ENCODE measurements at places on chromosomes 3 and 15.

DNA sequence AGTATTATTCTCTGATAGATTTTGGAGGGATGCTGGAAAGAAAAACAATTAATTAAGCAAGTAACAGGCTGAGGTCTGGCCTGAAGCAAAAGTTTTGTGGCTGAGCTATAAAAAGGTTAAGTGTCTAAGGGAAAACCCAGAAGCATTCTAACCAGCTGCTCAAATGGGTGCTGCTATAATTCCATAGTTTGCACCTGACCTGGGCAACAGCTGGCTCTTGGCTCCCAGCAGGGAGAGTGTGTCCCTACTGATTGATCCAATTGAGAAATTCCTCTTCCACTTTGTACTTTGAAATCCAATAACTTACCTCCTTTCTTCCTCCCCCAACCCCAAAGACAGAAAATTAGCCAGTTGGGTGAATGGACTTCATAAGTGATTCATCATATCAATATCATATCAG is 27.7 kb upstream of the SMAD3 start:
- no peak for DNase-seq

DNA sequence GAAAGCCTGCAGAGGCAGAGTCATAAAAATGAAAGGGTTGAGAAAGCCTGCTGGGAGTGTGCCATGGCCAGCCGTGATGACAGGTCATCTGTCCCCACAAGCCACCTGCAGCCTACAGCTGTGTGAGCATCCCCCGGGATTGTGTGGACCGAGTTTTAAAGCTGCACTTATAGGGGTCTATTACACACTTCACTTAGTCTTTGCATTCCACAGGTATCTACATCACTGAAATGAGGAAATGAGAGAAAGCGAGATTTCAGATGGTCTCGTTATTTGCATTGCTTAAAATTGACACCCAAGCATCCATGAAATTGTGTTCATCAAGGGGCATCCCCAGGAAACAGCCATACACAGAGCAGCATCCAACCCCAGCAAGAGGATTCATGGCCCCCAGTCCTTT is 137.6 kb upstream of the TRIM42 start:
- no peak for DNase-seq

- DNase-seq = no peak
Observed at GRCh38 chr3:72657666-72658065, 190.6 kb downstream of the SHQ1 start.

DNA sequence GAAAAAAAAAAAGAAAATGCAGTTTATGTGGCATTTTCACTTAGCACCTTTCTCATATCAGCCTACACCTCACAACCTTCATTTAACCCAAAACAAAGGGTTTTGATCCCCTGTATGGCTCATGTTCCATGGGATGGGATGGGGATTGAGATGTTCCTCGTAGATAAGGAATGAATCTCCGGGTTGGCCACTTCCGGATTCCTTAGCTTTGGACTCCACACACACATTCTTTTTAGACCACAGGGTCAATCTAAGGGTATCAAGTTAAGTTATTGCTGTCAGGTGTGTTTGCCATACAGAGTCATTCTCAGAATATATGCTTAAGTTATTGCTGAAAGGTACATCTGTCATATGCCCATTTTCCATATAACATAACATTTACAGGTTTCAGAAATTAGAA is 301.4 kb upstream of the TGFBR2 start:
- DNase-seq = no peak

- no peak for DNase-seq
Observed at GRCh38 chr3:72538070-72538745, 310.0 kb downstream of the SHQ1 start.

DNA sequence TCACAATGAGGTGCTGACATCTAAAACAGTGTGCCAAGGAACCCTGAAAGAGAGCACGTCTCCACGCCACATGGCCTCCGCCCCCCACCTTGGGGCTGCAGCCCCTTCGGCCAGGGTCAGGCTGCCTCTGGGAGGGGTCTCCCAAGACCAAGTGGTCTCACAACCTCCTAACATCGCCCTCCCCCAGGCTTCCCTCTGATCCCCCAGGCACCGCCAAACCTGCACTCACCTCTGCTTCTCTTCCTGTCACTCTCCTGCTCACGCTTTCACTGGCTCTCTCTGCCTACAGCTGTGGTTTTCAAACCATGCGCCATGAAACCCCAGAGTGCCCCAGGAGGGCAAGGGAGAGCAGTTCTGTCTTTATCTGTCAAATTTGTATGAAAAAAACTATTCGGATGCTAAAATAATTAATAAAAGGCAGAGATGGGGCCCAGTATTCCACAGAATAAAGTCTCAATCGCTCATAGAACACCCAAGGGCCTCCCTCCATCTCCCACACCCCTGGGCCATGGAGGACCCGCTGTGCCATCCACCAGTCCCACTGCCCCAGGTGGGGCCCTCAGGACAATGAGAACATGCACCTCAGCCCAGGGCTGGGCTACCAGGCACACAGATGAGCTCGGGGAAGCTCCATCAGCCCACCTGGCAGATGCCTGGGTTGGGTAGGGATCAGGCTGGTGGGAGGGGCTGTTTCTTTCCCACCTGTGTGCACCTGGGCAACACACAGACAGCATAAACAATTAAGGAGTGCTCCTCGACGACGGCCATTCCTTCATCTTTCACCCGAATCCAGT is 21.5 kb downstream of the CYFIP1 start:
- no peak for DNase-seq

DNA sequence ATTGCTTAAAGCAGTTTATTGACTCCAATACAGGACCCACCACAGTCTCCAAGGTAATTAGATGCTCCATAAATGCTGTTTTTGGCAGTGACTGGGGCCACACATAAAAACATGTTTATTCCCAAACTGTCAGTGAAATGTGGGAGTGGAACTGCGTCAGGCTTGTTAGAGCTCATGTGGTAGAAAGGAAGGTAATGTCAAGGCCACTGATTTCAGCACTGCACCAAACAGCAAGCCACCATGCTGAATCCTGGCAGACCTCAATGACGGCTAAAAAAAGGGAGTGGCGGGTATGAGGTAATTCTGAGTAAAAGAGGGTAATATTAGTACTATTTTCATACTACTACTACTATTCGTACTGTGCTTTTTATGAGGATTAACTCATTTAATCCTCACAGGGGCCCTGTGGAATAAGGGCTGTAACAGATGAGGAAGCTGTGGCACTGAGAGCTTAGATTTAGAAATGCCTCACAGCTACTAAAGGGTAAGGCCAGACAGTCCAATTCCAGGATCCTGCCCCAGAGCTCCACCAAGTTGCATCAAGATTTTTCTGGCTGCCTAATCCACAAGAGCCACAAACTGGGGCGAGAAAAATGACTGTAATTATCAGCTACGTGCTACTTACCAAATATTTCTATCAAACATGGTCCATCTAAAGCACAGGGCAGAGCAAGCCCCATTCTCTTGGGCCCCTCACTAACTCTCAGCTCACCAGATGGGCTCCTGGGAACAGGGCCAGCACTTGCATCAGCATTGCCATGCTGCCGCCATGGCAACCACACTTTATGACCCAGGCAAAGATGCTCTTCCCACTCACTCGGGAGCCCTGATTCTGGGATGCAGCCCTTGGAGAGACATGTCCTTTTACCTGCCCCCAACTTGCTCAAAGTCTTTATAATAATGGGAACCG is 83.6 kb upstream of the SPATA12 start:
- no peak for DNase-seq

DNA sequence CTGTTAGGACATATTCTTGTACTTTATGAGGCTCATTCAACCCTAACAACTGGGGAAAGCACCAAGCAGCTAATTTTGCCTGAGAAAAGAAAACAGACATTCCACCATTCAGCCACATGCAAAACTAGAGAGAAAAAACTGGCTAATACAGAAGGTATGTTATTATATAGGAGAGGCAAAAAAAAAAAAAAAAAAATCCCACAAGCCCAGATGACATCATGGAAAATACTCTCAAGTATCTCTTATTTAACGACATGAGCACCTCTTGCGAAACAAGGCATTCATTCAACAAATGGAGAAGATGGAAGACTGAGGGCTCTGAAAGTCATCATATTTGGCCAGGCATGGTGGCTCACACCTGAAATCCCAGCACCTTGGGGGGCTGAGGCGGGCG is 61.5 kb downstream of the PRICKLE2 start:
- DNase-seq = no peak

GRCh38 chr3:82707035-82707434 is 945.6 kb upstream of the GBE1 start:
- no peak for DNase-seq

GRCh38 chr15:72825829-72826228 is 42.3 kb upstream of the ADPGK start:
- no peak for DNase-seq

- DNase-seq = no peak
Observed at GRCh38 chr3:151009981-151010380, 37.5 kb upstream of the CLRN1 start.

- DNase-seq = no peak
Observed at GRCh38 chr3:25683882-25684281, 19.2 kb upstream of the TOP2B start.

- no peak for DNase-seq
Observed at GRCh38 chr3:143428294-143428693, 308.7 kb downstream of the CHST2 start.

DNA sequence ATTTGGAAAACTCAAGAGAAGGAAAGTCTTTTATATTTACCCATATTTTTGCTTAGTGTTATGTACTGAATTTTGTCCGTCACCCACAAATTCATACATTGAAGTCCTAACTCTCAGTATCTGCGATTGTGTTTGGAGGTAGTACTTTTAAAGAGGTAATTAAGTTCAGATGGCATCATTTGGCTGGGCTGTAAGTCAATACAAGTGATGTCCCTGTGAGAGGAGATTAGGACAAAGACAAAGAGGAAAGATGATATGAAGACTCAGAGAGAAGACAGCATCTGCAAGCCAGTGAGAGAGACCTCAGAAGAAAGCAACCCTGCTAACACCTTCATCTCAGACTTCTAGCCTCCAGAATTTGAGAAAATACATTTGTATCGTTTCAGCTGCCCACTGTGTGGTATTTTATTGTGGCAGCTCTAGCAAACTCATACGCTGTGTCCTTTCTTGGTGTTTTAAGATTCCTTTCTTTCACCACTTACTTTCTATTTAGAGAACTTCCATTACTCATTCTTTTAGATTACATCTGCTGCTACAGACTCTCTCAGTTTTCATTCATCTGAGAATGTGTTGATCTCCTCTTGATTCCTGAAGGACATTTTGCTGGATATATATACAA is 17.0 kb downstream of the LRCH3 start:
- DNase-seq = no peak

DNA sequence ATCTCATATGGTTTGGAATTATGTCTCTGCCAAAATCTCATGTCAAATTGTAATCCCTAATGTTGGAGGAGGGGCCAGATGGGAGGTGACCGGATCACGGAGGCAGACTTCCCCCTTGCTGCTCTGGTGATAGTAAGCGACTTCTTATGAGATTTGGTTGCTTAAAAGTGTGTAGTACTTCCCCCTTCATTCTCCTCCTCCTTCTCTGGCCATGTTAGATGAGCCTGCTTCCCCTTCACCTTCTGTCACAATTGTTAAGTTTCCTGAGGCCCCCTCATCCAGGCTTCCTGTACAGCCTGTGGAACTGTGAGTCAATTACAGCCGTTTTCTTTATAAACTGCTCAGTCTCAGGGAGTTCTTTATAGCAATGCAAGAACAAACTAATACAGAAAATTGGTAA is 51.1 kb downstream of the NEDD4 start:
- no peak for DNase-seq

GRCh38 chr3:104547031-104547430 is 819.7 kb upstream of the ALCAM start:
- DNase-seq = no peak

DNA sequence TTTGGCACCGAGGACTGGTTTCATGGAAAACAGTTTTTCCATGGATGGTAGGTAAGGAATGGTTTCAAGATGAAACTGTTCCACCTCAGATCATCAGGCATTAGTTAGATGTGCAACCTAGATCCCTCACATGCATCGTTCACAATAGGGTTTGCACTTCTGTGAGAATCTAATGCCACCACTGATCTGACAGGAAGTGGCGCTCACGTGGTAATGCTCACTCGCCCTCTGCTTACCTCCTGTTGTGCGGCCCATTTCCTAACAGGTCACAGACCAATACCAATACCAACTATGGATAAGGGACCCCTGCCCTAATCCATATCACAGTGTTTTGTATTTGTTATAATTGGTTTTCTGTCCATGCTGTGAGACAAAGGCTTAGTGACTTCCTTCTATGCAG is 58.9 kb downstream of the SLMAP start:
- peak; percentile 71 for DNase-seq

- DNase-seq = no peak
Observed at GRCh38 chr15:41258750-41259471, 27.8 kb downstream of the CHP1 start.

- DNase-seq = peak; percentile 22
Observed at GRCh38 chr15:41970456-41970855, 1.9 kb downstream of the EHD4 start.

GRCh38 chr3:107236655-107237337 is 140.4 kb upstream of the CCDC54 start:
- DNase-seq = no peak

DNA sequence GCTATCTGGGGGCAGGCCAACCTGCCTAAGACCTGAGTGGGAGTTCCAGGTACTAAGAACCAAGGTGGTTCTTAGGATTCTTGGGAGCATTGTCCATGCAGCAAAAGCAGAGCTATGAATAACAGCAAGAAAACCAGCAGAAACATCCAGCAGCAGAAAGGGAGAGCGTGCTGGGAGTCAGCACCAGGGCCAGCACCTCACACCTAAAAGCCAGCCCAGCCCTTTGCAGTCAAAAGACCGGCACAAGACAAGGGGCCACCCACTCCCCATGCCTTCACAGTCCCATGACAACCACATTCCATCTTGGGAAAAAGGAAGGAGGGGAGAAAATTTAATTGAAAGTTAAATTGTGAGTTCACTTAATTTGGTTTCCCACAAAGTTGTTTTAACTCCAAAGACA is 364.9 kb downstream of the AGBL1 start:
- no peak for DNase-seq

DNA sequence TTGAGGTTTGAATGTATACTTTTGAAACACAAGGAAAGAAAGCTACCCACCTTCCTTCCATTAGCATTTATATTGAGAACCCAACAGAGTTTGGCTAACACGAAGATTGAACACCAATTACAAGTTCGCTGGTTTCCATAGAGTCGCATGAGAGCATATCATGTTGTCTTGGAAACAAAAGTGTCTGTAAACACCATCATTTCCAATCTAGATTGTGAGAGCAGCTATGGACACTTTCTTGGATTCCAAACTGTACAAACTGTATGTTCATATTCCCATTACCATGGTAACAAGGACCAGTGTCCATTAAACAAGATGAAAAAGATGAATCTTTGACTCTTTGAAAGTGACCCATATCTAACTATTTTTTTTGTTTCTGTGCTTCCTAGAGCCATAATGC is 529.9 kb upstream of the ROBO1 start:
- no peak for DNase-seq

DNA sequence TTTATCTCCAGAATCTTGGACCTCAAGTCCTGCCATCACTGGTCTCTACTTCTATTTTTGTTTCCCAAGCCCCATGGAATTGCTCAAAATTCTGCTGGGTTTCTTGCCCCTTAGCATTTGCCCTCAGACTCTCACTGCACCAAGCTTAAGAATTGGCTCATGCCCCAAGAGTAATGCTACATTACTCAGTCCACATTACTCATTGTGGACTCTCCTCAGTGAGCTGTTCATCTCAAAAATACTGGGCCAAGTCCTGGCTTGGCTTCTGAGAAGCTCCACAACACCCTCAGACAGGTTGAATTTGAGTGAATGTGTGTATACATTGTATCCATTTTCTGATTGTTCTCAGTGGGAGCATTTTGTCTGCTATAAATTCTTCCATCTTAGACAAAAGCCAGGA is 364.4 kb upstream of the ARHGEF26 start:
- no peak for DNase-seq

Measured in natural killer cell (primary cell).